ENCODE measurements at places on chromosomes 11 and 22. TPM values are rescaled to one million over a fixed set of nuclear protein-coding genes. Genes with fewer than 3 reads are reported as not detected.

- DNase-seq = peak; percentile 6
These were observed 689 bp downstream of the RAB39A start for GRCh38 chr11:107928767-107929507.

The TMEM191B gene
- not detected for polyA plus RNA-seq

DNA sequence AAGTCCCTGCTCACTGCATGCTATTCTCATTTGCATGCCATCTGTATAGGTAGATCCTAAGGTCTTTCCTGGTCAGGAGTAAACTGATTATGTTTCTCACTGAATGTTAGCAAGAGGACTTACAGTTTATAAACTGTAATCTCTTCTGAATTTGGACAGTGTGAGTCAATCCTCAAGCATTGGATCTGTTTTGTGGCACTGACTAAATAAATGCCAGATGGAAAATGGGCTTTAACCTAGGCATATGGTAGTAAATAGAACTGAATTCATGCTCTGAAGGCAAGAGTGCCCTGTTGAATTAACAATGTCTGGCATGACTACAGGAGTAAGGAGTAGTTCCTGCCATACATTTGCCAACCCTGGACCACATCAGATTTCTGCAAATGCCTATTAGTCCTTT is 11.4 kb downstream of the FAM181B start:
- no peak for DNase-seq

The GLB1L2 gene
- 1.2 TPM for polyA plus RNA-seq

The TPBGL gene
- 0.42 TPM for polyA plus RNA-seq

- DNase-seq = no peak
These were observed 15.9 kb upstream of the GLYATL1 start for GRCh38 chr11:58923300-58923788.

- no peak for DNase-seq
These were observed 5.7 kb downstream of the C1QTNF6 start for GRCh38 chr22:37182101-37182948.

- no peak for DNase-seq
These were observed 254.8 kb downstream of the CNTN5 start for GRCh38 chr11:99275521-99275920.

DNA sequence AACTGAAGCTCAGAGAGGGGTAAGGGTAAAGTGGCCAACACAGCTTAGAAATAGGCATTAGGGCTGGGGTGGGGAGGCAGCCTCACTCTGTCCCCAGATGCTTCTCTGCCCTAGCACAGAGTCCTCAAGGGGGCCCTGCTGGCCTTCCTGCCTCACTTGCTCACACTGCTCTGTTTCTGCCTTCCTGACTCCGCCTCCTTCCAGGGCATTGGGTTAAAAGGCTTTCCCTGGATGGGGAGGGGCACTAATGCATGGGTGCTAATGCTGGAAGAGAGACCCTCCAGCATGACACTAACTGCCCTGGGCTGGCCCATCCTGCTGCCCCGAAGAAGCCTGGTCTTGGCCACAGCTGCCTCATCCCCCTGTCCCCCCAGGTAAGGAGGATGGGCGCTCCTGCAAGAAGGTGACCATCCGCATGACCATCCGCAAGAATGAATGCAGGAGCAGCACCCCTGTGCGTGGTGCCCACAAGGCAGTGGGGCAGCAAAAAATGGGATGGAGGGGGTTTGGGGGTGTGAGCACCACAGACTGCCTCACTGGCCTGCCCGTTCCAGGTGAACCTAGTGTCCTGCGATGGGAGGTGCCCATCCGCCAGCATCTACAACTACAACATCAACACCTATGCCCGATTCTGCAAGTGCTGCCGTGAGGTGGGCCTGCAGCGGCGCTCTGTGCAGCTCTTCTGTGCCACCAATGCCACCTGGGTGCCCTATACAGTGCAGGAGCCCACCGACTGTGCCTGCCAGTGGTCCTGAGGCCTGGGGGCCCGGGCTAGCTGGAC is 74.0 kb upstream of the MYOD1 start:
- no peak for DNase-seq

- DNase-seq = no peak
These were observed 225.2 kb upstream of the ANO3 start for GRCh38 chr11:26106726-26107125.

DNA sequence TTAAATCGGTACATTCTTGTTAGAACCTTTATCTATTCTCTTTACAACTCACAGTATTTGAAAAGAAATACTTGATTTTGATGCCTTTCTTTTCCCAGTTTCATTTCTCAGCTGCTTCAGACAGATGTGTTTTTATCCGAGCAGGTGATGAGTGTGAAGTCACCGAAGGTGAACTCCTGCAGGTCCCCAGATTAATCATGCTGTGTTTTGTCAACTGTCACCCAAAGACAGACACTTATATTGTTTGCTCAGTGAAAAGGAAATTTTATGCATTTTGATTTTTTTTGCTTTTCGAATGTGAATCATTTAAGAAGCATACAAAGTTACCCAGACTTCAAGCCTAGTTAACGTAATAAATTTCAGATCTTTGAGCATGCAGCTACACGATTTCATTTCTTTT is 7.8 kb upstream of the TMPRSS13 start:
- DNase-seq = no peak

The KCNJ1 gene
- 0.46 TPM for polyA plus RNA-seq

The MMP13 gene
- not detected for polyA plus RNA-seq
